Activated CD4-positive, alpha-beta T cell treated with anti-CD3 and anti-CD28 coated beads for 24 hours (primary cell): ENCODE measurements at places on chromosomes 2 and 18.
A peak's percentile ranks its signal among the peaks of the same experiment; 100 is the strongest.

- DNase-seq = peak; percentile 13
These were observed 221.1 kb downstream of the ANAPC1 start for GRCh38 chr2:111662771-111663470.

DNA sequence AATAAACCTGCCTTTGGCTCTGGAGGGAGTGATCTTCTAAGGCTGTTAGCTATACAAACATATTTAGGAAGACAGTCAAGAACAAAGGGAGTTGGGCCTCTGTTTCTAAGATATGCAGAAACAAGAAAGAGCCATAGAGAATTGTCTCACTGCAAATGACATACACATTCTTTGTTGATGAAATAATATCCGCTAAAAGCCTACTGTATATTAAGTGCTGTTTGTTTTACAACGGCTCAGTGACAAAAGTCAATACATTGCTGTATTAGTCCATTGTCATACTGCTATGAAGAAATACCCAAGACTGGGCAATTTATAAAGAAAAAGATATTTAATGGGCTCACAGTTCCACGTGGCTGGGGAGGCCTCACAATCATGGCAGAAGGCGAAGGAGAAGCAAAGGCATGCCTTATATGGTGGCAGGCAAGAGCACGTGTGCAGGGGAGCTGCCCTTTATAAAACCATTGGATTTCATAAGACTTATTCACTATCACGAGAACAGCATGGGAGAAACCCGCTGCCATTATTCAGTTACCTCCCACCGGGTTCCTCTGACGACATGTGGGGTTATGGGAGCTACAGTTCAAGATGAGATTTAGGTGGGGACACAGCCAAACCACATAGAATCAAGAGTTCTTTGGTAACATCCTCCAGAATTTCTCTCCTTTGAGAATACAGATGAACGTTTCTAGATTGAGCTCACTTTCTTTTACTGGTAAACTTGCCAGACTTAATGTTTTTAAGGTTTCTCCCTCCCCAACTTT is 157.8 kb downstream of the PIK3C3 start:
- DNase-seq = no peak

DNA sequence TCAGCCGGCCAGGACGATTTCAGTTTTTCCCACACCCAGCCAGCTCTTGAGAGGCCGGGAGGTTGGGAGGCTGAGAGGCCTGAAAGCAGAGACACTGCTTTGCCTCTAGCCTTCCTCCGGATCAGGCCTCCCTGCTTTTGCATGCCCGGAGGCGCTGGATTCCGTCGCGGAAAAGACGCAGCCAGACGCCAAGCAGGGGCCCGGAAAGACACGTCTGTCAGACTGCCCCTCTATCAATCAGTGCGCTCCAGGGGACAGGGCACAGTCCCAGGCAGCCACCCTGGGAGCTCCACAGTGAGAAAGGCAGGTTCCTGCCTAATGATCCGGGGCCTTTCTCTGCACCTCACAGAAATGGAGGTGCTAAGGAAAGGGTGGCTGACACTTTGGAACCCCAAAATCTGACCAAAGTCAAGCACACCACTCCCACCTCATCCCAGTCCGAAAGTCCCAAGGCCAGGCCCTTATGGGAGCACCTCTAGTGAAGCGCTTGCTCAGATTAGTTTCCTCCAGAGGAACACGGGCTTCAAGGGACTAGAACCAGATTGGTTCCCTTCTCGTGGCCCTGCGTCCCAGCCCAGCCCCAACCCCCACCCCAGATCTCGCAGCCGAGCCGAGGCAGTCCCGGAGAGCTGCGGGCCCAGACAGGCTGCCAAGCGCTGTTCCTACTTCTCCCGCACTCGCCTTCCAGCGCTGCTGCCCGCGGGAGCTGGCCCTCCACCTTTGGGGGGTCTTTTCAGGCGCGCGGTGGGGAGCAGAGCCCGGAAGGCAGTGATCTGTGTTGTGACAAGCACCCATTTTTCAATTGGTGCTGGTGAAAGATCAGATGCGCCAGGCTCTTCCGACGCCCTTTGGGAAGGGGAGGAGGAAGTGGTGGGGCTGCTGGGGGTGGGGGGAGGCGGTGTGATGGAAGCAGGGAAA is 5.0 kb downstream of the DLX1 start:
- no peak for DNase-seq

- DNase-seq = no peak
These were observed 24.1 kb downstream of the SMARCAL1 start for GRCh38 chr2:216436383-216436782.

DNA sequence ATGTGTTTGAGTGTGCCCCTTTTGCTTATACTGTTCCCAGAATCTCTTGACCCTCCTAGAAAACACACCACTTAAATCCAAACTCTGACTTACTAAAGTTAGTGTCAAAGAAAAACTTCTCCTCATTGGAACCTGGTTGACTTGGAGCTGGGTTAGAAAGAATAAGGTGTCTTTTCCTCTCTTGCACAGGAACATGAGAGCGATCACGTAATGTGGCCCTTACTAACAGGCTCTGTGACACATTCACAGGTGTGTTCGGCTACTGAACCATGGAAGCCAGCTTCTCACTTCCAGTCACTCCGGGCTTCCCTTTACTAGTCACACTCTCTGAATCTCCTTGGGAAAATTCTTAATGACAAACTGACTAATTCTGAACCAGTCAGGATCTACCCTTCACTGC is 5.4 kb upstream of the POU3F3 start:
- DNase-seq = no peak

DNA sequence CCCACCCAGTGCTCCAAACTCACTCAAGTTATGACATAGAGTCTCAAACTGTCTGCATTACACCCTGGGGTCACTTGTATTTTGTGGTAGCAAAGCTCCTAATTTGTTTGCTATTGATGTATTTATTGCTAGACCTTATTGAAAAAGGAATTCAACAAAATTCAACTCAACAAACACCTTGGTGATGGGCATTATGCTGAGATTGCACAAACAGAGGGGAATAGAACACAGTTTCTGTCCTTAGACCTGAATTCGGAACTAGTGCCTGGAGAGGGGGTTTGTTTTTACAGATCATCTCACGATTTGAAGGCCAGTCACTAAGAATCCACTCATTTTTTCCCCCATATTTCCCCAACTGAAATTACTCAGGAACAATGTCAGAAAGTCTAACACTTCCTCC is 53.5 kb upstream of the MAPK4 start:
- DNase-seq = no peak

GRCh38 chr2:8548065-8548618 is 133.7 kb upstream of the ID2 start:
- DNase-seq = no peak

DNA sequence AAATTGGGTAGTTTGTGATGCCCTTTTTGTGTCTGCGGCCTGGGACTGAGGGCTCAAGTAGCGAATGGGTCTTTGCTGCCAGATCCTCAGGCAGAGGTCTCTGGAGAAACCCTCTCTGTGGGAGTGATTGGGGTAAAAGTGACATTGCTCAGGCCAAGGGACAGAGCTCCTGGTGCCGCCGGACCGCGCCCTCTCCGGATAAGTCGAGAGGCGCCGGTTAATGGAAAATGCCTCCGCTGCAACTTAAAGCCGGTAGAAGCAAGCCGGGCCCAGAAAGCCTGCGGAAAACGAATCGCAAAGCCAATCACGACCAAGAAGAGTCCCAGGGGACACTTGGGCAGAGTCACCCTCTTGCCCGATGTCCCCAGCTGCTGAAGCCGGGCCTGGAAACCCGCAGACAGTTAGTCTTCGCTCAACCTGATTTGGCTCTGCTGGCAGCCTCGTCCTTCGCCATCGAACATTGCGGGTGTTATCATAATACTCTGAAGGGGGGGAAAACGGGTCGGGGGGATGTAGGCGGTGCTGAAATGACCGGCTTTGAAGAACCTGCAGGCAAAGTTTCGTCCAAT is 352 bp upstream of the HOXD12 start:
- DNase-seq = no peak

GRCh38 chr2:67234440-67234839 is 162.7 kb upstream of the ETAA1 start:
- no peak for DNase-seq

- no peak for DNase-seq
These were observed 81.2 kb downstream of the XIRP2 start for GRCh38 chr2:166969486-166969885.

DNA sequence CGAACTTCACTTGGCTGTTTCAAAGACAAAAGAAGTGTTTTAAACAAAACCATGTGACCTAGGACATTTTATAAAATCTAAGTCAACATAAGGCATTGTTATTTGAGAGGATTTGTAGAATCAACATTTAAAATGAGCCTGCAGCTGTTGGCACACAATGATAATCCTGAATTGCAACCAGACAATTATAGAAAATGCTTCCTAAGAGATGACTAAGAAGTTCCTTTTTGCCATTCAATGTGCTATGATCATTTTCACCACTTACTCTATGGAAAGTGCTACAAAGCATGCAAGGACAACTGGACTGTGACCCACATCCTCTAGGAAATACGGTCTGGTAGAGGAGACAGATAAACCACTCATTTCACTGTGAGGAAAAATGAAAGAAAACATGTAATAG is 246.4 kb downstream of the CDH20 start:
- DNase-seq = no peak

GRCh38 chr2:136242687-136243277 is 124.8 kb upstream of the CXCR4 start:
- no peak for DNase-seq

DNA sequence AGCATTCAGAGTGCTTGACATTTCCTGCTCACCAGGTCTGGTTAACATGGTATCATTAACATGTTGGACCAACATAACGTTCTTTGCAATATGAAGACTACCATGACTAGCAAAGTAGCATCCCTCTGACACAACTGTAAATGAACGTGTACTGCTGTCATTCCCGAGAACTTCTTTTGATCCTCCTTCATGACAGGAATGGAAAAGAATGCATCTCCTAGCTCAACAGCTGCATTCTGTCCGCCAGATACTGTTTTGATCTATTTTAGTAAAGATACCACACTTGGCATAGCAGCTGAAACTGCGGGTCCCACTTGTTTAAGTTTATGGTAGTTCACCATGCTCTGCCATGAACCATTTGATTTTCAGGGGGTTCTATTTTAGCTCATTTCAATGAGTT is 144.2 kb upstream of the PARD3B start:
- DNase-seq = no peak

DNA sequence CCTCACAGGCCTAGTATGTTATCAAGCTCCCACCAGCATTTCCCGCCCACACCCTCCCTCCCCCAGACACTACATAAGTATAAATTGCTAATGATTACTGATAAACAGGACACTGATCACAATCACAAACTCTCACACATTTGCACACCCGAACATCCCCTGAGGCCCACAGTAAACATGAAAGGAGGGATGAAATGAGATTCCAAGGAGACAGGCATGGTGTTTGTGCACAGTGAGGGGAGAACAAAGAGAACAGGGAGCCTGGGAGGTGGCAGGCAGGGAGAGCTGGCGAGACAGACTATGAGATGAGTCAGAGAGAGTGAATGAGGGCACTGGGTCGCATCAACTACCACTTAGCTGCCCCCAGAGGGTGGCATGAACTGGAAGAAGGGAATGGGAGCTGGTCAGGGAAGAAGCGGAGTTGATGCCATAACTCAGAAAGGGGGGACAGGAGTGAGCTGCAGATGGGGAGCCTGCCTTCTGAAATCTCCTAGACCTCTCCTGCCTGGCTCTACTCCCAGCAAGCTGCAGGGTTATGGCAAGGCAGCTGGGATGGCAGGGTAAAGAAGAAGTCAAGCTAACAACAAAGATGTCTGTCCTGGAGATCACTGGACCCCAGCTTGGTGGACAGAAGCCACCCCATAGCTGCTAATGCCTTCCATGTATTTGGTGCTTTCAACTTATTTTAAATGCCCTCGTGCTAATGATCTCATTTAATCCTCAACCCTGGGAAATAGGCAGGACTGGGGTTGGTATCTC is 5.1 kb downstream of the KIF3C start:
- no peak for DNase-seq

- DNase-seq = no peak
These were observed 2.7 kb upstream of the TMBIM1 start for GRCh38 chr2:218295029-218295428.

DNA sequence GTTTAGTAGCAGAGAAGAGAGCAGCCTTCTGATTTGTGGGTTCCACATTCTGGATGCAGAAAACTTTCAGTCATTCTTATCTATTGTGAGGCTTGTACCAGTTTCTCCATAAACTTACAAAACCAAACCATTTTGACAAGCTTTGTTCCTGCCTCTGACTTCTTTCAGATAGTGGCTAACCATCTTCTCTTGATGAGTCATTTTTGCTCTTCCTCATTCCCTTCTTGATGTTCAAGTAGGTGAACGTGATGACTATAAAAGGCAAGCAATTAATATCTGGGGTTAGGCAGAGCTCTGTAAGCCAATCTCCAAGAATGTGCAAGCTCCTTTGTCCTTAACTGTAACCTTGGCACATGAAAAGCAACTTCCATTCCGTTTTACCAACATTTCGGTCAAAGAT is 2083.1 kb upstream of the PIK3C3 start:
- DNase-seq = no peak

- no peak for DNase-seq
These were observed 363 bp upstream of the RFTN2 start for GRCh38 chr2:197675711-197676188.

- DNase-seq = no peak
These were observed 234.2 kb upstream of the NETO1 start for GRCh38 chr18:73101977-73102376.

GRCh38 chr2:145584353-145584752 is 1064.4 kb upstream of the ZEB2 start:
- DNase-seq = no peak

DNA sequence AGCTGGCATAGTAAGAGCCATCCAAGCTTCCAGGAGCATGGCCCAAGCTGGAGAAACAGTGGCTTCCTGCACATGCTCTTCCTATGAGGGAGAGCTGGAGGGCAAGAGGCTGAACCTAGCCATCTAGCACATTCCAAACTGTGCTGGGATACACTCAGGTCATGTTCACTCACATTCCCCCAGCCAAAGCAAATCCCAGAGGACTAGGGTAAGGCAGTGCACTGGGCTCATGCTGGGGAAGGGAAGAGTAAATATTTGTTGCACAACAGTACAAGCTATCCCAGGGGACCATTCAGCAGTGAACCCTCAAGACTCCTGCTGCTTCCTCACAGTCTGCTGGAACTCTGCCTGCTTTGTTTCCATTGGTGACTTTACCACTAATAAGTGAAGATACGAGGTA is 20.7 kb upstream of the GYPC start:
- DNase-seq = no peak

DNA sequence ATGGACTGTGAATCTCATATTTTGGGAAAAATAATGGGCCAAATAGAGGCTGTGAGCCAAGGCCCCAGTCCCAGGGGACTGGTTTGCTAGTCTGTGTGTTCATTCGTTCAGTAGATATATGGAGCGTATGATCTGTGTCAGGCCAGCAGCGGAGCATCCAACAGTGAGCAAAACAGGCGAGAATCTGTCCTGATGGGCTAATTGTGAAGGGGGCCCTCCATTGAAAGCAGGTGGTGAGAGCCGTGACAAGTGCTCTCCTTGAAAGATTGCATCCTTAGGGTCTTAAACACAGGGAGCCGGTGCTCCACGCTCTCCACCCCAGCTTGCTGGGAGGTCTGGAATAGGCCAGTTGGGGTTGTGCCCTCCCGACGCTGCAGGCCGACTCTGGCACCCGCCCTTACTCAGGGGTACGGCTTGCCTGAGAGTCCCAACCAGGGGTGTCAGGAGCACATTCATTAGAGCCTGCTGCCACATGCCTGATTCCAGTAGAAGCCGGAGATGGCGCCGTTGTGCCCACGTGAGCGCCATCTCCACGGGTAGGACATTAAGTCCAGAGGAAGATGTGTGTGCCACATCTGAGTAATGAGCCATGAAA is 213.3 kb downstream of the SH3RF3 start:
- DNase-seq = no peak

GRCh38 chr2:135099802-135100483 is 47.9 kb downstream of the RAB3GAP1 start:
- no peak for DNase-seq
